ENCODE measurements at places on chromosomes 5 and 9.

GRCh38 chr5:119037496-119038215, 33.2 kb upstream of the DMXL1 start:
- DNase-seq, result no peak

DNA sequence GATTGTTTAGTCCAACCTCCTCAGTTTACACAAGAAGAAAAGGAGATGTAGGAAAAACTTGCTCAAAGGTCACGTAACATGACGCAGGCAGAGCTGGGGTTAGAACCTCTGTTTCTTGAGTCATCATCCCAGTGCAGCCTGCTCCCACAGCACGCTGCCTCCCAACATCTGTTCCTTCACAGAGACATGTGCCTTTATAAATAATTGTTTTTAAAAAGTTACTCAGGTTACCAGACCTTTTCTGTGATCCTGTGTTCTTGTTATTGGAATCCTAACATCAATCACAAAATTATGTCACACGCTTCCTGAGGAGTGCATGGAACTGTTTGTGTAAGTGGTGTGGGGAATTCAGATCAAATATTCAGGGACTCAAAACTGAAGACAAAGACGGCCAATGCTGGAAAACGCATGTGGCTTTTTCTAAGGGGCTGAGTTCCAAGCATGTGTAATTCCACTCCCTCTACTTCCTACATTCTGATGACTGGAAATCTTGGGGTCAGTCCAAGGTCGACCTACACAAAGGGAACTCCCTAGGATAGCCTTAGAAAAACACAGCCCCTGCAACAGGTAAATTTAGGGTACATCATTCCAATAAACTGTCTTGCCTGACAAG, 184.3 kb downstream of the TSSK1B start:
- DNase-seq, result no peak

- DNase-seq, result no peak
Measured at GRCh38 chr9:19087106-19088000, 15.4 kb downstream of the HAUS6 start.

GRCh38 chr9:70250221-70250620, 8.6 kb upstream of the SMC5 start:
- no peak for DNase-seq

DNA sequence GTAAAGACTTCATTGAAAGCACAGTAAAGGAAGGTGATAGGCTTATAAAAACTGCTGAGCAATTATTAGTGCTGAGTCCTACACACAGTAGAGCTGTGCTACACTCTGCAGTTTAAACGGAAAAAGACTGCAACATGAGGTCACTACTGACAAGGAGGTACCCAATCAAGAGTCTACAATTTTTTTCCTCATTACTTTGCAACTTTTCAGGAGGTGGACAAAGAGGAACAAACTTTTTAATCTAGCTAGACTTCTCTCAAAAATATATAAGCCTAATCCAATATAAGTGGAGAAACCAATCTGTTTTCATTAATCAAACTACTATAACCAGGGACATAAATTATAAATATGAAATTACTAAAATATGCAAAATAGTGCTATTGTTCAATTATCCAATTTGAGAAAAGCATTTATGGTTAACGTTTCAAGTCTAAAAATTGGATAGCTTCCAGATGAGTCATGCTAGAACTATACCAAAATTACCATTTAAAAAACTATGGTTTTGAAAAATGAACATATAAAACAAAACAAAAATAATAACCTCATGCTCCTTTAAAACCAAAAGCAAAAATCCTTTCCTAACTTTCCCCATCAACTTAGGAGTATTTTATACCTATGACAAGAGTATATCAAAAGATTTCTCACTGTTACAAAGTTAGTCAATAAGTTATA, 37.7 kb downstream of the FAM13B start:
- peak; percentile 79 for DNase-seq

- DNase-seq, result no peak
Measured at GRCh38 chr9:37042421-37042820, 8.4 kb upstream of the PAX5 start.

DNA sequence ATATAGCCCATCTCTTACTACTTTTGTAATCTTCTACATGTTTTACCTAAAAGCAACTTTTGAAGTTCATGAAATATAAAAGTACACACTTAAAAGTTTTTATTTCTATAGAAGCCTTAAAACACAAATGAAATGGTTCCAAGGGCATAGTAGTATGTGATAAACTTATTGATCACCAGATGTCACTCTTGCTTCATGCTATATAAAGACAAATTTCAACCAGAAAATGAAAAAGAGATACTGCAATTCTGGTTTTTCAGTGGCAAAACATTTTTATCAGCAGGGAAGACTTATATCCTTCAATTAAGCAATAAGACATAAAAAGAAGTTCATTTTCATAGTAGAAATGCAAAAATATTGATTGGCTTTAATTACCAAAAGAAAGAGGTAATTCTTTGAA, 69.4 kb upstream of the FBXL17 start:
- DNase-seq, result no peak
